Small intestine (tissue), 16 donors: ENCODE measurements at places on chromosomes 6 and 20. TPM values are rescaled to one million over a fixed set of nuclear protein-coding genes. Genes with fewer than 3 reads are reported as not detected.
A peak's percentile ranks its signal among the peaks of the same experiment; 100 is the strongest.

The IL17F gene
- 1.2 TPM for polyA plus RNA-seq

The PTK6 gene
- 12.3 TPM for polyA plus RNA-seq

The EDN3 gene
- polyA plus RNA-seq, result 11.8 TPM

DNA sequence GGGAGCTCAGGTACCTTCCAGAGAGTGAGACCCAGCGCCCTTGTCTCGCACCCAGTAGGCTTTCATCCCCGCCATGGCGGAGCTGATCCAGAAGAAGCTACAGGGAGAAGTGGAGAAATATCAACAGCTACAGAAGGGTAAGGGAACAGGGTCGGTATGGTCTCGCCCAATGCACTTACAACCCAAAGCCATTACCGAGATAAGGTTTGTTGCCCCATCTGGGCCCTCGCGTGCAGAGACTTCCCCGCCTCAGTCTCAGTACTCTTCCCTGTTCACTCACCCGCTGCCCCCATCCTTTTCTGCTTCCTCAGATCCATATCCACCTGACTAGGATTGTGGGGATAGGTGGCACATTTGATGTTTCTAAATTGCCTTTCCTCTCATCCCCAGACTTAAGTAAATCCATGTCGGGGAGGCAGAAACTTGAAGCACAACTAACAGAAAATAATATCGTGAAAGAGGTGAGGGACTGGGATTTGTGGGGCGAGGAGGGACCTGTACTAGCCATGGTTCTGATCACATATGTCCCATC lies 449 bp downstream of the PFDN6 start:
- peaks cover 3% of the 10 kb centered on the region for H3K4me1 ChIP-seq
- peaks cover 53% of the 10 kb centered on the region for H3K36me3 ChIP-seq
- H3K27me3 ChIP-seq, result no peaks in the 10 kb centered on the region
- no peak overlapping the region for H3K27ac ChIP-seq
- peak overlapping the region; percentile 67 for H3K4me3 ChIP-seq

DNA sequence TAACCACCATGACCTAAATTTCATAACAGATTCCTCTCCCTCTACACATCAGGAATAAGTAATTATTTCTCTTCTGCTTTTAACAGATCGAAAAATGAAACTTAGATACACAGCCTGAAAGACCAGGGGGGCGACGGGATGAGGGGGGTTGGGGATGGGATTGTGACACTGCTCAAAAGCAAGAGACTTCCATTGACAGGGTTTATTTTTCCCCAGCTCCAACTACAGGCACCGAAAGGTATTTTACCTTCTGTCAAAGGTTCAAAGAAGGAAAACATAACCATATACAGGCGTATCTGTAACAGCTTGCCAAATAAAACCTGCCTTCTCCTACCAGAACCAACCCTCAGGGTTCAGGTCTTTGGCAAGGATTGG lies 1.3 kb downstream of the EPHA7 start:
- H3K36me3 ChIP-seq, result no peaks in the 10 kb centered on the region
- DNase-seq, result no peak
- H3K4me1 ChIP-seq, result no peaks in the 10 kb centered on the region
- no peak overlapping the region for H3K27ac ChIP-seq

GRCh38 chr6:6125495-6125894 lies 118.8 kb upstream of the NRN1 start:
- no peak overlapping the region for H3K27ac ChIP-seq
- no peaks in the 10 kb centered on the region for H3K36me3 ChIP-seq
- H3K4me3 ChIP-seq, result no peak overlapping the region
